T-helper 17 cell (primary cell): ENCODE measurements at places on chromosomes 11 and 22. TPM values are rescaled to one million over a fixed set of nuclear protein-coding genes. Genes with fewer than 3 reads are reported as not detected.

Gene KLHDC7B
- 3.8 TPM for total RNA-seq

Gene OR51E2
- not detected for total RNA-seq

Gene SDF2L1
- total RNA-seq = 25.6 TPM

Gene MEI1
- total RNA-seq = 53.8 TPM

Gene ROM1
- 1.2 TPM for total RNA-seq

Gene NUCB2
- 33.6 TPM for total RNA-seq

Gene CCND1
- total RNA-seq = 3.9 TPM

Gene DTX4
- total RNA-seq = 1.1 TPM

Gene PRR5
- 52.2 TPM for total RNA-seq

- H3K4me1 ChIP-seq = peaks cover 21% of the 10 kb centered on the region
- H3K4me3 ChIP-seq = peak overlapping the region; percentile 92
These were observed 728 bp downstream of the DCUN1D5 start for GRCh38 chr11:103091064-103091800.

- no peak for DNase-seq
- no peak overlapping the region for H3K27ac ChIP-seq
- peaks cover 2% of the 10 kb centered on the region for H3K4me1 ChIP-seq
- no peaks in the 10 kb centered on the region for H3K36me3 ChIP-seq
- H3K27me3 ChIP-seq = peaks cover 10% of the 10 kb centered on the region
These were observed 364.2 kb downstream of the TENM4 start for GRCh38 chr11:79076526-79077115.

- no peaks in the 10 kb centered on the region for H3K36me3 ChIP-seq
- H3K4me3 ChIP-seq = no peak overlapping the region
- no peak overlapping the region for H3K27ac ChIP-seq
- no peak for DNase-seq
- no peaks in the 10 kb centered on the region for H3K27me3 ChIP-seq
These were observed 142.4 kb downstream of the KIRREL3 start for GRCh38 chr11:126857860-126858808.

DNA sequence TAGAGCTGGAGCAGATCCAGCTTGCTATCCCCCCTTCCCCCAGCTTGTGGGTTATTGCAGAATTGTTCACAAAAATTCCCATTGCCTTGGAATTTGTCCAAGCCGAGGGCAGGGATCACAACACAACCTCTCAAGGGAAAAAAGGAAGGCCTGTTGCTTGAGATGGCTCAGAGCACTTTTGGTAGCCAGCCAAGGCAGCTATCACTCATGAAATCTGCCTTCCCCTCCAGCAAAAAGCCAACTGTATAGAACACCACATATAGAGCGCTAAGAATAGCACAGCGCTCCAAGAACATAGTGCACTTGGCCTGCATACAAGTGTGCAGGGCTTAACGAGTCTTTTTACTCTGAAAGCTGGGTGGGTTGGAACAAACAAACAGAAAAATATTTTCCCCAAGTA is 46.2 kb downstream of the FAM83F start:
- no peak overlapping the region for H3K4me3 ChIP-seq
- no peak for DNase-seq
- peaks cover 9% of the 10 kb centered on the region for H3K36me3 ChIP-seq
- H3K27me3 ChIP-seq = peaks cover 28% of the 10 kb centered on the region
- peaks cover 16% of the 10 kb centered on the region for H3K4me1 ChIP-seq
- H3K27ac ChIP-seq = no peak overlapping the region

- H3K4me1 ChIP-seq = peaks cover 4% of the 10 kb centered on the region
- peaks cover 34% of the 10 kb centered on the region for H3K27me3 ChIP-seq
- no peak overlapping the region for H3K27ac ChIP-seq
- DNase-seq = no peak
These were observed 53.6 kb upstream of the USP47 start for GRCh38 chr11:11788063-11788710.

DNA sequence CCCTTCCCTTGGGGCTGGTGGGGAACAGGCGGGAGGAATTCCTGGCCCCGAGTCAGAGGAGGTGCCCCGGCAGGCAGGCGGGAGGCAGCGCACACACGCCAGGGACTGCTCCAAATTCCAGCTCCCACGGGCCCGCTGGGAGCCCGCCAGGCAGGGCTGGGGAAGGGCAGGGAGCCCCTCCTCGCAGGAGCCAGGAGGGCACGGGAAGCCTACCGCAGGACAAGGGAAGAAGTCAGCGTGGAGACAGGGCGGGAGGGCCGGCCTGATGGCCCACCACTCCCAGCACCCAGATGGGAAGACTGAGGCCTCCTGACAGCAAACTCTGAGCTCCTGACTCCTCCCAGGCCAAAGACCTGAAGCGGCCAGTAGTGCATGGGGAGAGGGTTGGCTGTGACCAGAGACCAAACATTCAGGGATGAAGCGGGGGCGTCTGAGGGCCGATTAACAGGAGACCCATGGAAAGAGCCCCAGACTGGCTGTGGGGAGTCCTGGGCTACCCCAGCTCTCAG is 22.4 kb downstream of the RPL3 start:
- no peak overlapping the region for H3K27ac ChIP-seq
- H3K27me3 ChIP-seq = peaks cover 48% of the 10 kb centered on the region
- peaks cover 13% of the 10 kb centered on the region for H3K4me1 ChIP-seq
- no peak overlapping the region for H3K4me3 ChIP-seq

- DNase-seq = no peak
- peaks cover 5% of the 10 kb centered on the region for H3K4me1 ChIP-seq
- no peaks in the 10 kb centered on the region for H3K27me3 ChIP-seq
- no peaks in the 10 kb centered on the region for H3K36me3 ChIP-seq
These were observed 73.2 kb upstream of the BID start for GRCh38 chr22:17847360-17848078.

DNA sequence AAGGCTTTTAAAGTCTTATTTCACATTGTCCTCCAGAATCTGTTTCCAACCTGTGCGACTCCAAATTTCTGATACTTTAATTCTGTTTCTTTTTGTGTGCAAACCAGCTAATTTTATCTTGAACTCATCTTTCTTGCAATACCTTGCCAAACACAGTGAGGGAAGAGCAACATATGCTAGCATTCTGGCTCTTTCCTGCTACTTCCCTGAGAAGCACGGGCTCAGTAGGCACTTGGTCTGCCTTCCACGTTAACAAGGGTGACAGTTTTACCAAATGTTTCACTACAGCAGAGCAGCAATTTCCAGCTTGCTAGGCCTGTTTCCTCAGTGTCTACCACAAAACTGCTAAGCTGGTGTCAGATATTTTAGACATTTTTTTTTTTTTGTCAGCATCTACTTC is 405.8 kb downstream of the NTM start:
- no peak for DNase-seq
- H3K27ac ChIP-seq = no peak overlapping the region

GRCh38 chr11:39425226-39425625 is 2034.2 kb downstream of the LRRC4C start:
- no peak for DNase-seq
- H3K36me3 ChIP-seq = no peaks in the 10 kb centered on the region
- H3K27ac ChIP-seq = no peak overlapping the region
- H3K4me1 ChIP-seq = no peaks in the 10 kb centered on the region

- no peaks in the 10 kb centered on the region for H3K36me3 ChIP-seq
- no peak overlapping the region for H3K27ac ChIP-seq
- peaks cover 23% of the 10 kb centered on the region for H3K27me3 ChIP-seq
- H3K4me3 ChIP-seq = no peak overlapping the region
These were observed 121.6 kb downstream of the BBOX1 start for GRCh38 chr11:27162237-27162636.

DNA sequence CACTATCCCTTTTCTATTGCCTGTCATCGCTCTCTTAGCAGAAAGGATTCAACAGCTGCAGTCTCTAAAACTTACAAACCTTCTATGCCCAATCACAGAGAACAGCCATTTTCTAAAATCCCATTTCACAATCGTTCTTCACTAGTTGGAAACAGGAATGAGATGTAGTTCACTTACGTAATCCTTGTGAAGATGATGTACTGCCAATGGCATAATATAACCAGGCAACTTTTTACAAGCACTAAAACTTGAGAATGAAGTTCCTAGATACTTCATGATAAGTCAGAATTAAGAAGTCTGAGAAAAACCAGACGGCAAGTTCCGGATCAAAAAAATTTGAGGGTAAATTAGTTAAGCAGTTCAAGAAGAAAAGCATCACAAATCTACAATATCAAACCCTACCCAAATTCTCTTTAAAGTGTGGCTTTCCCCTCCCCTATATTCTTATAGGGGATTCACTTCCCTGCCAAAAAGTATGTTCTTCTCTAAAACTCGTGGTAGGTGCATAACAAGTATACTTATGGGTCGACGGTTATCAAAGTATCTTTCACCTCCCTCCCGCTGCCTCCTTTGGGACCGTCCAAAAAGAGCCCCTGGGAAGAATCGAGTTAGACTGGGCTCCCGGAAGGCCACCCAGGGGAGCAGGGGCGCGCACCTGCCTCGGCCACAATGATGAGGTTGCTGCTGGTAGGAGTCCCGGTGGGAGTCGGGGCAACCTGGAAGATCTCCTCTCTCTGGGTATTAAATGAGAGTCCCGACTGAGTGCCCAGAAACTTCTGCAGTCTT is 666 bp downstream of the MSANTD4 start:
- no peak for DNase-seq
- peak overlapping the region; percentile 87 for H3K27ac ChIP-seq
- H3K27me3 ChIP-seq = peaks cover 8% of the 10 kb centered on the region
- H3K36me3 ChIP-seq = peaks cover 6% of the 10 kb centered on the region

- H3K4me1 ChIP-seq = peaks cover 22% of the 10 kb centered on the region
- no peaks in the 10 kb centered on the region for H3K27me3 ChIP-seq
- H3K27ac ChIP-seq = no peak overlapping the region
- no peak for DNase-seq
These were observed 6.3 kb downstream of the COMMD9 start for GRCh38 chr11:36282926-36283325.

DNA sequence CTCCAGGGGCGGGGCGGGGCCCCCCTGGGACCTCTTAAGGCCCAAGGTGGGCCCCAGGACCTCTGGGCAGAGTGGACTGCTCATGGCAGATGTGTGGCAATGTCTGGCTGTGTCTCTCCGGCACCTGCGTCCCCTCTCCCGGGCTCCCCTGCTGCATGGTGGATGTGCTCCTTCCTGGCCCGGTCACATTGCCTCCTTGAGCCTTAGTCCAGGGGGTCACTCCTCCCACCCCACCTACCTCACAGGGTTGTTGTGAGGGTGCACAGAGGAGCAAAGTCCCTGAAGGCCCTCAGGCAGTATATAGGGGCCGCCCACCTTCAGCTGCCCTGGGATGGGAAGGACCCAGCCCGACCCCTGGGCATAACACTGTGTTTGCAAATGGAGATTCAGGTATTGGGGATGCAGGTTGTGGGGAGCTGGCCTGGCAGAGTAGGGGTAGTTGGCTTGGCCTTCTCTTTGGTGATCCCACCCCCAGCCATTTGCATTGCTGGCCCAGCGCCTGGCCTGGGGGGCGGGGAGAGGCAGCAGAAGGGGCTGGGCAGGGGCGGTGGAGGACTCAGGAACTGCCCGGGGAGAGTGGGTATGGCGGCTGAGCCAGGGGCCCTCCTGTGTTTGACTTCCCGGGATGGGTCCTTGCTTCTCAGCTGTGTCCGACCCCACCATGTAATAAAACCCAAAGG is 11.3 kb downstream of the KCTD17 start:
- H3K36me3 ChIP-seq = peaks cover 3% of the 10 kb centered on the region
- DNase-seq = no peak
- peaks cover 2% of the 10 kb centered on the region for H3K27me3 ChIP-seq
- H3K4me1 ChIP-seq = peaks cover 13% of the 10 kb centered on the region

DNA sequence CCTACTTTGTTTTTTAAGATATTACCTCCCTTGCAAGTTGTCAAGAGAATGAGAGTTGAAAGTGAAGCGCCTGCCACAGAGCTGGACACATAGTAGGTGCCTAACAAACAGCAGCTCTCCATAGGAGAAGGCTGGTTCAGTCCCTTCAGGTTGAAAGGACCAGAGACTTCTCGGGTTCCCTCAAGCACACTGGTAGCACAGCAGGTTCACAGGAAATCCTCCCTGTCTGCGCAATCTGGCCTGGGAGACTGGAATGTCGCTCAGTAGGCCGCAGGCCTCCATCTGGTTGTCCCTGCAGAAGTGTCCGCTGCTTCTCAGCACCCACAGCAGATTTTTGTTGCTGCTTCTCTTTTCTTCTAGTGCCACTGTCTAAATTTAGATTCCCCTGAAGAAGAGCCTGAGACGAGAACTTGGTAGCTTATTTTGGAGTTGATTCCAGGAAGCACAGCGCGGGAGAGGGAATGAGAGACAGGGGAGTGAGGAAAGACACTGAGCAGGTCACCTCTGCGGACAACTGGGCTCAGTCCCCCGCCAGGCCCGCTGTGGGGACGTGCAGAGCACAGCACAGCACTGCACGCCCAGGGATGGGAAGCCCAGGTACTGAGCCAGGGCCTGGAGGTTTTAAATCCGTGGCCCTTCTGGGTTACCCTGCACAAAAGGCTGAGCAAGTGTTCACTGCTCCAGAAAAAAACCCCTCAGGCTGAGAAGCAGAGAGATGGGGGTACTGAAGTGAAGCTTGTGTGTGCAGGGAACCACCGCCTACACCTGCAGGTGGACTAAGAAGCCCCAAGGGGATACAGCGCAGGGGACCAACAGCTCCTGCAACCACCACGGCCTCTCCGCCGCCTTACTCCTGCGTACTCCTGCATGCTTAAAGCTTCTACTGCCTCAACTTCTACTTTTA is 31.6 kb downstream of the RBX1 start:
- no peaks in the 10 kb centered on the region for H3K4me1 ChIP-seq
- H3K4me3 ChIP-seq = no peak overlapping the region
- no peak for DNase-seq
- no peaks in the 10 kb centered on the region for H3K27me3 ChIP-seq
- H3K27ac ChIP-seq = no peak overlapping the region

DNA sequence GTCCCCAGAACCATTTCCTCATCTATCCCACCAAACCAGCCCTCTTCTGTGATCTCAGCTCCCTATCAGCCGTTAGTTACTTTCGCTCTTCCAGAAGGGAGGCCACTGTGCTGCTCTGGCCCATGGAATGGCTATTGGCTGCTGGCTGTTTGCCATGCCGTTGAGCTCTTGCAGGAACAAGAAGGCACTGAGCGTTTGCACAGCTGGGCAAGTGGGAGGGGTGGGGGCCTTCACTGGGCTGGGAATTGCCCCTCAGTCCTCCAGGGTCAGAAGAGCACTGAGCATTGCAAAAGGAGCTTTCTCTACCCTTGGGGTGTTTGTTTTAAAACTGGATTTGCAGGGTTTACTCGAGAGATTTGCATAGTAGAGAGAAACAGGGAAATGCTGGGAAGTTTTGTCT is 129.0 kb upstream of the PARVA start:
- H3K36me3 ChIP-seq = peaks cover 11% of the 10 kb centered on the region
- H3K27ac ChIP-seq = no peak overlapping the region
- no peak for DNase-seq
- peaks cover 9% of the 10 kb centered on the region for H3K4me1 ChIP-seq
- H3K4me3 ChIP-seq = no peak overlapping the region
- H3K27me3 ChIP-seq = no peaks in the 10 kb centered on the region

GRCh38 chr11:11740836-11741235 is 100.9 kb upstream of the USP47 start:
- no peak overlapping the region for H3K27ac ChIP-seq
- H3K4me1 ChIP-seq = no peaks in the 10 kb centered on the region
- peaks cover 62% of the 10 kb centered on the region for H3K27me3 ChIP-seq
- H3K36me3 ChIP-seq = no peaks in the 10 kb centered on the region

DNA sequence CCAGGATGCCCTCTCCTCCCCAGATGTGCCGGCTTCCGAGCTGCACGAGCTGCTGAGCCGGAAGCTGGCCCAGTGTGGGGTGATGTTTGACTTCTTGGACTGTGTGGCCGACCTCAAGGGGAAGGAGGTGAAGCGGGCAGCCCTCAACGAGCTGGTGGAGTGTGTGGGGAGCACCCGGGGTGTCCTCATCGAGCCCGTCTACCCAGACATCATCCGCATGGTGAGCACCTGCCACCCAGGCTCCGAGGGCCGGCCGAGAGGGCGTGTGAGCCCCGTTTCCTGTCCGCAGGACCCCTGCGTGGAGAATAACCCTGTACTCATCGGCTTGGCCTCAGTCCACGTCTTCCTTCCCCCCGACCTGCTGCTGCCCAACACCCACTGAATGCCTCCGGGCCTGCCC is 2.2 kb downstream of the PPP2R5B start:
- DNase-seq = no peak
- H3K4me3 ChIP-seq = peak overlapping the region; percentile 68
- H3K27ac ChIP-seq = peak overlapping the region; percentile 57
- peaks cover 15% of the 10 kb centered on the region for H3K4me1 ChIP-seq
